NCI-H1048 (cell line): ENCODE measurements at places on chromosomes 5 and 9.

DNA sequence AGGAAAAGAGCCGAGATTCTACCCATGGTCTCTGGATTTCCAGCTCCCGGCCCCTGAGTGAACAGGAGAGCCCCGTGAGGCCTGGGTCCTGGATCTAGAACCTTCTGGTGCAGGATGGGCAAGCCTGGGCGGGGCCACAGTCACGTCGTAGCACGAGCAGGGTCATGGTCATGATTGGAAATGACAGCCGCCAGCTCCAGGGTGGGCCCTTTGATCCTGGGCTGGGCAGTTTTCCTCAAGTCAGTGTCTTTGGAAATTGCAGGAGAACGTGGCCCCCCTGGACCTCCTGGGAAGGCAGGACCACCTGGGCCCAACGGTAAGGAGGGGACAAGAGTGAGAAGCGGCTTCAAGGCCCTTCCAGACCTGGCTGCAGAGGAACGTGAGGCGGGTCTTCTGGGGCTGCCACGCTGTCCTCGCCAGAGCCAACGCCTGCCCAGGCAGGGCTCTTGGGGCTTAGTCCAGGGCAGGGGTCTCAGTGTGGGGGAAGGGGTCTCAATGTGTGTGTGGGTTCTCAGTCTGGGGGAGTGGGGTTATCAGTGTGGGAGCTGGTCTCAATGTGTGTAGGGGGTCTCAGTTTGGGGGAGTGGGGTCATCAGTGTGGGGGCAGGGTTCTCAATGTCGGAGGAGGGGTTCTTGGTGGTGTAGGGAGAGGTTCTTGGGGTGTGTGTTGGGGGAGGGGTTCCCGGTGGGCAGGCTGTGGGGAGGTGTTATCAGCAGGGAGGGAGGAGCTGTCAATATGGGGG is 2.6 kb downstream of the FCN2 start:
- no peak for DNase-seq

GRCh38 chr5:5335107-5335506 is 87.4 kb upstream of the ICE1 start:
- DNase-seq = no peak

DNA sequence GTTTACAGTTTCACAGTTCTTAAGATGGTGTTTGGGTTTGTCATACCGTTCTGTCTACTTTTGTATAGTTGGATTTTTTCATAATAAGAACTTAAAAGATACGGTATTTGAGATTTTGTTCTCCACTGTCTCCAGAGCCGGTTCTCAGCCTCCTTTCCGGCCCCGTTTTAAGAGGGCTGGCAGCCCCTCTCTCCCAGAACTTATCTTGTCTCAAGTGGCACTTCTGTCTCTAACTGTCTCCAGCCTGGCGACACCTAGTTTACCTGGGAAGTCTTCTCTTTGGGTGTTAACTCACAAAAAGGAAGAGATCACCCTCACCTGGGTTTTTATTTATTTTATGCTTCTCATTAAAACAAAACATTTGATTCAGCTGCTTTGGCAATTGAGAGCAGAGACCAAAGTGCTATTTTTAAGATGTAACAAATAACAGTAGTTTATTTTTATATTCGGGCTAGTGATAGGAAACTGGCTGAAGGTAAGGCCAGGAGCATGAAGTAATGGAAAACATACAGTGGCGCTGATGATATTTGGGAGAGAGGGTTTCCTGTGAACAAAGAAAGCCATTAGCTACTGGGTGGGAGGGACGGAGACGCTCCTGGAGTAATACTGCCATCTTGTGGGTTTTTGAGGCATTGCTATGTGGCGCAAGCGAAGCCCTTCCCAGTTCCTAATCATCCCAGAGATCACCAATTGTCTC is 48.3 kb downstream of the ACER2 start:
- DNase-seq = peak; percentile 65

DNA sequence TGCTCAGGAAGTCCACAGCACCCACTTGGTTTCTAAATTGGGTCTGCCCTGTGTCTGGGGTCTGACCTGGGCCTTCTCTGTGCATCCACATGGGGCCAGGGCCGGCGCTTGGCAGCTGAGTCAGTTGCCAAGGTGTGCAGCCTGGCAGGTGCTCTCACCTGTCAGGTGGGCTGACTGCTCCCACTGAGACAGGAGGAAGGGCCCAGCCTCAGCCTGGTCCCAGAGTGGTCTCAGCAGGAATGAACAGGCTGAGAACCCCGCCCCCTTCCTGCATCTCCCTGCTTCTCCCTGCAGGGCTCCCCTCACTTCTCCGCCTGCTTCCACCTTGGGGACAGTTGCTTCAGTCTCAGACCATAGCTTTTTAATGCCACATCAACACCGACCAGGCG is 60.5 kb downstream of the BARX1 start:
- DNase-seq = no peak
